GM03348 (cell line): ENCODE measurements at places on chromosomes 7 and 10.

DNA sequence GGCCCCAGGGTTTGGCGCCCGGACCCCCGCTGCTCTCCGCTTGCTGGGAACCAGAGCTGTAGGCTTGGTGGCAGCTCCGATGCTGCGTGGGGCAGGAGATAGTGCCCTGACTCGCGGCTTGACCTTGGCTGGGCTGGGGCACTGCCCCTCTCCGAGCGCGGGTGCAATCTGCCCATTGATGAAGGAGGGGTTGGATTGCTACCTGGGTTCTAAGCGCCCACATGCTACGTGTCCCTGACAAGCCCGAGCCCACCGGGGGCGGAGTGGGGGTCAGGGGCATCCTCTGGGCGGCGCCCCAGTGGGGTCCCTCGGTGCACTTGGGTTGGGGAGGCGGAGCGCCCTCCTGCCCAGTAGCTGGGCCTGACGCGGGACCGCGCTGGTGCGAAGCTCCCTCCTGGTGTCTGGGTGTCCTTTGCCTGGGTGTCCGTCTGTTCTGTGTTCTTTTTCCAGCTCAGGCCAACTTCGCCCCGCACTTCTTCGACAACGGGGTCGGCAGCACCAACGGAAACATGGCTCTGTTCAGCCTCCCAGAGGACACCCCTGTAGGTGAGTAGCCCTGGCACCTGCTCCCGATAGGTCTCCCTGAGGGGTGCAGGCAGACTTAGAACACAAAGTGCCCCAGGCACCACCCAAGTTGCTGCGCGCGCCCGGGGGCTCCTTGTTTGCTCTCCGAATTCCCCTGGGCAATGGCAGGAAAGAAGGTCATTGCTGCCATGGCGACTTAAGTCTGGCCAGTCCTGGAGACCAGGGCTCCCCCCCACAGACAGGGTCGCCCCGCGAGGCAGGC is 900 bp downstream of the CDHR1 start:
- no peak for DNase-seq

DNA sequence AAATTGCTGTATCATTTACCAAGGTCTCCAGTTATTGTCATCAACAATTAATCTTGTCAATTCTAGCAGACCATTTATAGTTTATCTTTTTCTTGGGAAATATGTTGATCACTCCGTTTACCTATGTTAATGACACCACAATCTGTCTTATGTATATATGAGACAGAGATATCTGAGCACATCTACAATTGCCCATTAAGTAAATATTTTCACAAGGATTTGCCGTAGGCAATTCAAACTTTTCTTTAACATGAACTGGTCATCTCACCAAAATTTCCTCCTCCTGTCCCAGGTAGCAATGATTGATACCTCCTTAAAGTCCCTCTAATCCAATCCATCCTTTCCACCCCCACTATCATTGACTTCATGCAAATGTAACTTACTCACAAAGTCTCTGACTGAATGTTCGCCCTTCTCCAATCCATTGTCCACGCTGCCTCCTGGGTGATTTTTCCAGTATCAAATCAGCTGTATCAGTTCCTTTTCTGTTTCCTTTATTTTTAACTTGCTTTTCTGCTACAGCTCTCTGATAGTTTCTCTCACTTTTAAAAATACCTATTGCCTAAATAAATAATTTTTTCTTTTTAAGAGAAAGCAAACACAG is 138.3 kb downstream of the GNAT3 start:
- DNase-seq = no peak

DNA sequence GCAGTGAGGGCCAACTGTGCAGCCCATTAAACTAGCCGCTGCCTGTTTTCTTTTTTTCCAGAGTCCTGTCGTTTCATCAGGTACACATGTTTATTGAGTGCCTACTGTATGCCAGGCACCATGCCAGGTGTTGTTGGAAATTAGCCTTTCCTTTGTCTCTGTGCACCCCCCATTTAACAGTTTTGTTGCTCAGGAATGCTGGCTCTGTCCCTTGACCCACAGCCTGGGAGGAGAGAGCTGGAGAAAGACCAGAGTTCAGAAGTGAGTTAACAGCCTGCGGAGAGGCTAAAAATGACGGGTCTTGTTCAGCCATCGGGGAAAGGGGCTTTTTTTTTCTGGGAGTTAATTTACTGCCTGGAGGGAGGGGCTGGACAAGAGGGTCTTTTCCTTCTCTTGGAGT is 1.3 kb downstream of the LRMDA start:
- no peak for DNase-seq

DNA sequence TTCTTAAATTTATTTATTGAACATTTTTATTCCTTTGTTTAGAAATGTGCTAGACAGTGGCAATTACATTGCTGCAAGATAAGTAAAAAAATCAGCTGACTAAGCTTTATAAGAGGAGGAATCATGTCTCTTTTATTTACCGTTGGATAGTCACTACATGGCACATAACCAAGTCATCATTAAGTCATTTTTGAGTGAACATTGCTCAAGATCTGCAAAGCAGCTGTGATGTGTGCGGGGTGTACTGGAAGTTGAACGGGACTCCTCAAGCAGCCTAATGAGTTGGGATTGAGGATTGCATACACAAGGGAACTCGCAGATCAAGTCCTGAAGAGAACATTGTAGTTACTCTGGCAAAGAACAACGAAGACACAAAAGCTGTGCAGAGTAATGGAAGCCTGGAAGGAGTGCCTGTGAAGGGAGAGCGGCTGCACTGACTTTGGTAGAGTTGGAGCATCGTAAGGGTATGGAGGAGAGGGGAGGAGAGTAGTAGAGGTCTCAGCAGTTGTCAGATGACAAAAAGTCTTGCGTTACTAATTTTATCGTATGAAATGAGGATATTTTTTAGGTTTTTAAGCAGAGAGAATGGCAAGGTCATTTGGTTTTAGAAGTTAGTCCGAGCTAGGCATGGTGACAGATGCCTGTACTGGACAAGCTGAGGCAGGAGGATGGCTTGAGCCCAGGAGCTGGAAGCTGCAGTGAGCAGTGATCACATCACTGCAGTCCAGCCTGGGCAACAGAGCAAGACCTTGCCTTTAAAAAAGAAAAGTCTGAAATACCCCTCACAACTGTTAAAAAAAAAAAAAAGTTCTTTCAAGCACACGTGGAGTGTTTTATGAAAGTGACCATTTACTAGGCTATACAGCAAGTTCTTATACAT is 95.1 kb downstream of the BMPR1A start:
- DNase-seq = peak; percentile 62

GRCh38 chr7:49773218-49773935 is at the start of gene VWC2:
Gene VWC2 (plus strand): TSS chr7:49773638. CDS start chr7:49775436, 1,798 bp downstream.
- peak; percentile 14 for DNase-seq

GRCh38 chr7:67566101-67566500 is 569.5 kb downstream of the TYW1 start:
- no peak for DNase-seq

DNA sequence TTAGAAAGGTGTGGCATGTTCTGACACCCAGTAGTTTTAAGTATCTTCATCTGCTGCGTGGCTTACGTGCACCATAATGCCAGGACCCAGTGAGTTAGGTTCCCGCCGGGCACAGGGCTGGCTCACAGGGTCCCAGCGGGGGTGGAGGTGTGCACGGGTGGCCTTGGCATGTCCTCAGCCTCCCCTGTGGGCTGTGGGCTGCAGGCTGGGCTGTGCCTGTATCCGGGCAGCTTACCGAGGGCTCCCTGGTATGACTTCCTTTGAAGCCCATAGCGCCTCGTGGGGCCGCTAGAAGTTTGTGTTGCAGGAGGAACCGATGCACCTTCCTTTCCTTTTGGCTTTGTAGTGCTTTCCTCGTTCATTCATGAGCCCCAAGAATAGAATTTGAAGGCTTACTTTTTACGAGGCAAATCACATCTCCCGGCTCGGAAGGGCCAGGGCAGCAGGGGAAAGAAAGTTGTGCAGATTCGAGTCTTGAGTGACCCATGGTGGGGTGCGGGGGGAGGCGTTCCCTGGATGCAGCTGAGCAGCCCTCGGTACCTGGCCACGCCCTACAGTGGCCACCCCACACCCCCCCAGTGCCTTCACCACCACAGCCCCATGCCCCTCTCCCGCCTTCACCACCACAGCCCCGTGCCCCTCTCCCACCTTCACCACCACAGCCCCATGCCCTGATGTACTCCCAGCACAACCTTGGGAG is 113.2 kb downstream of the WDR37 start:
- no peak for DNase-seq

GRCh38 chr7:135317676-135318325 is 84.2 kb downstream of the STRA8 start:
- DNase-seq = no peak

DNA sequence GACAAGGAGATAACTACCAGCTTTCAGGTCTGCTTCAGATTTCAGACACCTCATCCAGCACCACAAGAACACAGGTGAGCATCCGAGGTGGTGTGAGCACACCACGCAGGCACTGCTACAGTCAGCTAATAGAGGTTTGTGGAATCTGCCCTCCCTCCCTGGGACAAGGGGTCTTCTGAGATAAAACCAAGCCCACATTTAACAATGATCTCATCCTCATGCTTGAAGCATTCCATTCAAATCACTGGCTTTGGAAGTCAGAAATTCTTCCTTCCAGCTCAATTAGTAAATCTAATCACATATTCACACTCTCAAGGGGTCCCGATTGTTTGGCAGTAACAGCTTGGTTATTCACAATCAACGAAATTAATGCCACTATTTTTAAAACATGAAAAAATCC is 331.4 kb downstream of the ELMO1 start:
- DNase-seq = no peak

- DNase-seq = peak; percentile 5
Observed at GRCh38 chr10:113897693-113898618, 43.5 kb downstream of the NHLRC2 start.

DNA sequence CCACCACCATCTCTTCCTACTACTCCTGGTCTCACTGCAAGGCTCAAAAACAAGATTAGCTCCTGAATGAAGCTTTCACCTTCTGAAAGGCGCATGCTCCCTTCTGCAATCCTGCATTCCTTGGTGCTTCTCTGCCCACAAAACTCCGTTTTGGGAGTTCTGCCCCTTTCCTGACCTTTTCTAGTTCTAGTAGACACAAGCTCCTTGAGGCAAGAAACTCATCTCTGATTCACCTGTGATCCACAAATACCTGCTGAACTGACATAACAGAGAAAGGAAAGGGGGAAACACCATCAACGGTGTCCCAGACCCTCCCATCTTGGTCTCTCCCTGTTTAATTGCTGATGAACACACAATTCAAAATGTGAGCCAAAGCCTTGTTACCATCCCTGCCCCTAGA is 64.0 kb upstream of the EGR2 start:
- no peak for DNase-seq

- peak; percentile 90 for DNase-seq
Observed at GRCh38 chr7:129210256-129210988, 14.4 kb upstream of the AHCYL2 start.

DNA sequence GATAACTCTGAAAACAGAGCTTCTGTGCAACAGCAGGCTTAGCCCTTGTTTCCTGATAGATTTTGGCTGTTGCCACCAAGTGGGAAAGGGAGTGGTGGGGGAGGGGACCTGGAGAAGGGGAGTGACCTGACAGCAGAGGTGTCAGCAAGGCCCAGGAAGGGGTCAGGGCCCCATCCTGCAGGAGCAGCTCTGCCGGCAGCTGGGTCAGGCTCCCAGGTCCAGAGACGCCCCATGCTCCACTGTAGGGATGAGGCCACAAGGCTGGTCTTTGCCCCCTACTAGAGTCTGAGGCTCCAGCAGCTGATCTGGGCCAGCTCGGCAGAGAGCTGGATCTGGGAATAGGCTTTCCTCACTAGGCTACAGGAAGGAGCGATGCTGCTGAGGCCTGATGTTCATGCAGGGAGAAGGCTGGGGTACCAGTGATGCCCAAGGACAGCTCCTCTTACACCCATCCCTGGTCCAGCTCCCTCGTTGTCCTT is 44.0 kb upstream of the ZMIZ1 start:
- DNase-seq = no peak

DNA sequence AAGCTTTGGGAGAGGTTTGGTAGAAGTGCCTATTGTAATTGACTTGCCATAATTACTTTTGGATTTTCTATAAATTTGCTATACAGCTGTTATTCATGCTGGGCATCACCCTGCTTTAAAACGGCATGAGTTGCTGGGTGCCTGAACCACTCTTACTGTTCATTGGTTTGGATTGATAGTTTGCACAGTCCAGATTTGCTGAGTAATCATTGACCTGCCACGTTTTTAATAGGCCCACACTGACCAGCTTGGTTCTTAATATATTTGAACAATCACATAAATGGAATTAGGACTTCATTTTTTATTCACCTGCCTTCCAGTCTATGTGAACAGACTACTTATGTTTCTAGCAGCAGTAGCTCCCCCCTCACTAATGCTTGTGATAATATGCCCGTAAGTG is 630.8 kb downstream of the SDK1 start:
- DNase-seq = no peak

DNA sequence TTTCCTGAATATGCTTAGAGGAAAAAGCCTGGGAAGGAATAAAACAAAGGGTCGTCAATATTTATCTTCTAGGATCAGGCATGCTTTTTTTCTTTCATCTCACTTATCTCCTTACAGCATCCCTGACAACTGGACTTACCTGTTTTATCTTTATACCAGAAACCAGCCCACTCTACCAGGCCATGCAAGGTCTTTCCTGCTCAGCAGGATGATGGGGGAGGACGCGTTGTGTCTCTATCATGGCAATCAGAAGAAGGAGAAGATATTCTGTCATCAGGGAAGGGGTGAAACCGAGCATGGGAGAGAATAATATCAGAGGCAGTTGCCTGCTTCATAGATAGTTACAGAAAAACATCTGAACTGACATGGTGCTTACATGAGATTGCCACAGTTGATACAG is 445.6 kb downstream of the DPP6 start:
- no peak for DNase-seq

DNA sequence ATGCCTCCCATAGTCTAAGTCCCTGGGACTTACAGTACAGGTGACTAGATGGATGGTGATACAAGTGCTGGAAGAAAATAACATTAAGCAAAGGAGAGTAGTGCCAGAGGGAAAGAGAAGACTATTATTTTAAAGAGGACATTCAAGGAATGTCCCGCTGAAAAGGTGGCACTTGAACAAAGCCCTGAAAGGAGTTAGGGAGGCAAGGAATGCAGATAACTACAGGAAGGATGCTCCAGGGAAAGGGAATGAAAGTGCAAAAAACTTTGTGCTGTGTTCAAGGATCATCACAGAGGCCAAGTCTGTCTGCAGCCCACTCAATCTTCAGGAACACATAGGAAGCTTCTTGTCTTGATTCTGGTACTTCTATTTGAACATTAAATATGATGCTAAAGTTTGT is 14.9 kb downstream of the ANKMY2 start:
- DNase-seq = no peak

GRCh38 chr7:29184599-29184998 is 10.0 kb upstream of the CHN2 start:
- DNase-seq = no peak

GRCh38 chr10:173741-174140 is 38.5 kb downstream of the ZMYND11 start:
- no peak for DNase-seq

DNA sequence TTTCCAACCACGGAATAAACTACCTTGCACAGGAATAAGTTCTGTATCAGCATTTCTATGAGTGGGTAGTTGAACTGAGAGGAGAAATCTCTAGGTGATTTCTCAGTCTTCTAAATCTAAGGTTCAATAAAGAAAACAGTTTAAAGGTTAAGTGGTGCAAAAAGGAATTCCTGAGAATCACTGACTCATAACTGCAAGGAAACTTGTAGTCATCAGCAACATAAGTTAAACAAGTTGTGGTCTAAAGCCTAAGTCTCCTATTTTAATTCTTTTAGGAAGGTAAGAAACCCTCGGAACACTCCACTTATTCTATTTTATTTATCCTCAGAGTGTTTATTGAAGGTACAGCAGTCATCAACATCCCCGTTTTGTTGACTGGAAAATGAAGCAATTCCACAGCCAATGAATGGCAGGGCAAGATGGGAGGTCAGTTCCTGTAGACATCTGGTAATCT is 92.4 kb upstream of the PIK3CG start:
- no peak for DNase-seq

- DNase-seq = no peak
Observed at GRCh38 chr10:52609626-52610240, 162.9 kb downstream of the MBL2 start.

GRCh38 chr7:108293149-108293612 is 163.0 kb upstream of the LAMB4 start:
- DNase-seq = no peak
